Non-pigmented ciliary epithelial cell (primary cell): ENCODE measurements at places on chromosomes 2 and 18.

DNA sequence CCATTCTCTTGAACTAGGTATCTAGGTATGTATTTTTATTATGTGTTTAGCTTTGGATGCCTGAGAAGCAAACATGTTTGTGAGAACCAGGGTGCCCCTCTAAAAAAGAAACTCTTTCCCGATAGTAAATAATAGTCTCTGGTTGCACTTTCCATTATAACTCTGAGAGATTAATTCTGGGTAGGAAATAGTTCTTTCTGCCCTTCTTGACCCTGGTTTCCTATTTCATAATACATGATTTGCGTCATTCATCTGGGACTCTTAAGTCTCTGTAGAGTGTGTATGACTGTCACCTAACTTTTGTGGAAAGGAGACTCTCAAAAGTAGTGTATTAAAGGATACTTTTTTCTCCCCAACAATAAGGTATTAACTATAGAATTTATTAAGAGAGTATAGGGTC is 31.5 kb downstream of the ACSL3 start:
- DNase-seq, result no peak

GRCh38 chr18:73986711-73987110 is 160.9 kb downstream of the FBXO15 start:
- DNase-seq, result no peak

DNA sequence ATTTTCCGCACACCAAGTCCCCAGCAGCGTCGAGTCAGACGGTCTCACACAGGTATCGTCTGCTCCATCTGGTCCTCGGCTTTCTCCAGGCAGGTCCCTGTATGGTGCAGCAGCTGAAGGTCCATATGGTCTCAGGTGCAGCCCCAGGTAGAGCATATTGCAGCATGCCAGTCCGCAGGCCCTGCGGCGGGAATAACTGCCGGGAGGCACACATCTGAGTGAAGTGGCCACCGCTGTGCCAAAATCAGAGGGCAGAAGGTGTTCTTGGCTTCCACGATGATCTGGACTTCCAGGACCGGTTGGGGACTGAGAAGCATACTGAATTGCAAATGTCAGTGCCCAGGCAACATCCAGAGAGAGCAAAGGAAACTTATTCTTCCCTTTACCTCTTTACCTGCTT is 320.3 kb downstream of the RNF144A start:
- no peak for DNase-seq

DNA sequence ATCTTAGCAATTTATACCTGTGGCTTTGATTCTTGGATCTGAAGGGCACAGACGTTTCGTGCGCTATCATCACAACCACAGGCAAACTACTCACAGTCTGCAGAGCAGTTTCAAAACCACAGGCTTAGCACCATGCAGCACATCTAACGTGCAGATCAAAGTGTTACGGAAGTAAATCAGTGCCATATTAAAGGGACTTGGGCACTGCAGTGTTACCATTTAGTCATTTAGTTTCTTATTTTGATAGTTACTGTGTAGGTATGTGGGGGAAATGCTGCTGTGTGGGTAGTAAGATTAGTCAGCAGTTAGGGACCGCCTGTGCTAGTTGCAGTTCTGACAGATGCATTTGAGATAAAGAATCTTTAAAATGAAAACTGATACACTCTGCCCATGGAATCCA is 384.0 kb downstream of the NBAS start:
- DNase-seq, result peak; percentile 47

GRCh38 chr18:4241090-4241617 is 214.0 kb downstream of the DLGAP1 start:
- DNase-seq, result no peak

DNA sequence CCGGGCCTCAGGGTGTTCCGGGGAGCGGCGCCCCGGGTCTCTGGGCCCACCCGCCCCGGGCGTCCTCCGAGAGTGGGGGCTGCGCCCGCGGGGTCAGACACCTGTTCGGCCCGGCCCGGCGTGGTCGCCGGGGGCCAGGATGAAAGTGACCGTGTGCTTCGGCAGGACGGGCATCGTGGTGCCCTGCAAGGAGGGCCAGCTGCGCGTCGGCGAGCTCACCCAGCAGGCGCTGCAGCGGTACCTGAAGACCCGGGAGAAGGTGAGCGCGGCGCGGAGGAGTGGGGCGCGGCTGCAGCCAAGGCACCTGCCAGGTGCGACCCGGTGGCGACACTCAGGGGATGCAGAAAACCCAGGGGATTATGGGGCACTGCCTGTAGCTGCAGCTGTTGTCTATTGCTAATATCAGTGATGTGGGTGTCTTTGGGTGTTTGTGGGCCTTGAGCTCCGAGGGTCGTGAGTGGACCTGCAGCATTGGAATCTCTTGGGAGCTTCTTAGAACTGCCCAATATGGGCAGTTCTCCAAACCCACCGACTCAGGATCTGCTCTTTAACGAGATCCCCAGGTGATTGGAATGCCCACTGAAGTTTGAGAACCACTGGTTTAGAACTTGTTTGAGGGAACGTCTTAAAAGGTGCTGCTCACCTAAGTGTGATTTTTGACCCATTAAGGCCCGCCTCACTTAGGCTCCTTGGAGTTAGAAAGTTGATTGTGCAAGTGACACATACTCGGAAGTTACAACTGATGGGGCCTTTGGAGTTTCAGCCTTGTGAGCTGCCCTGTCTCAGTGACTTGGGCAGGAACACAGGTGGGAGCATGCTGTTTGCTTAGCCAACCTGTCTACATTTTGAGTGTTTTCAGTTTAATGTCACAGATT is 823 bp downstream of the PARD3B start:
- DNase-seq, result no peak

DNA sequence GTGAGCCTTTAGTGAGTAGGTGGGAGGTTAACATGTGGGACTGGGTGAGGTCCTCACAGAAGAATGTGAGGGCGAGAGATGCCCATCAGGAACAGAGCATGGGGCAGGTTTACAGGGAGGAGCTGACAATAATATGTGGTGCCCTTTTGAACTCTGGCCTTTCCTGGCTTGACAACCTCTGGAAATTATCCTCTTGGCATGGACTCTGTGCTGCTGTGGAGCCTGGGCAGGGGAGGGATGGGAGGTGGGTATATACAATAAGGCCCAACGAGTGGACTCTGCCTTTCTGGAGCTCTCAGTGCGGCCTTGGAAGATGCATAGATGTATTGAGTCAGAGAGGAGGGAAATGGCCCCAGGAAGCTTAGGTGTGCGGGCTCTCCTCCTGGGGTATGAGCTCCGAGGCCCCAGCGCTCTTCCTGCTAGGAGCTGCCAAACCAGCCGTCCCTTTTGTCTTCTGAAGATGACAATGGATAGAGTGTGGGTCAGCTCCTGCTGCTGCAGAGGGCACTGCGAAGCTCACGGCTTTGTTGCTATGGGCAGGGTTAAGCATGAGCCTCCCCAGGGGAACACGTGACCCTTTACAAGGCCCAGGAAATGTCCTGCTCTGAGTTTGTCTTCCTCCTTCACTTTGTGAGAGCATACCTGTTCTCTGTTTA is 8.7 kb upstream of the PSD4 start:
- no peak for DNase-seq

DNA sequence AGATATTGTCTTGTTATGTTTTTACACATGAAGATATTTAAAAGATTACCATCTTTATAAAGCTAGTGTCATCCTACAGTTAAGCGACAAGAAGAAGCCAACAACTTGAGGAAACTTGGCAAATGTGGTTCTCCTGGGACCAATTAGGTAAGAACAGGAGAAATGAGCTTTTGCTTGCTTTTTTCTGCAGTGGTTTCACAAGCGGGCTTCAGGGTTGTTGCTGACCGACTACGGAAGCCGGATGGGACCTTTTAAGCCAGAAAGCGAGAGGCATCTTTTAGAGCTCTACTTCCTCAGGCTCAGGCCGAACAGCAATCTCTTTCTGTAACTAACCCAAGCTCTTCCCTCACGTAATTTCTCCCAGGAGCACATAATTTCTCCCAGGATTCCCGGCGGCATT is 256.5 kb downstream of the CNTNAP5 start:
- no peak for DNase-seq

- DNase-seq, result no peak
Measured at GRCh38 chr2:28586867-28587266, 91.0 kb downstream of the PLB1 start.

GRCh38 chr2:119723186-119723585 is 36.5 kb upstream of the PTPN4 start:
- DNase-seq, result no peak

DNA sequence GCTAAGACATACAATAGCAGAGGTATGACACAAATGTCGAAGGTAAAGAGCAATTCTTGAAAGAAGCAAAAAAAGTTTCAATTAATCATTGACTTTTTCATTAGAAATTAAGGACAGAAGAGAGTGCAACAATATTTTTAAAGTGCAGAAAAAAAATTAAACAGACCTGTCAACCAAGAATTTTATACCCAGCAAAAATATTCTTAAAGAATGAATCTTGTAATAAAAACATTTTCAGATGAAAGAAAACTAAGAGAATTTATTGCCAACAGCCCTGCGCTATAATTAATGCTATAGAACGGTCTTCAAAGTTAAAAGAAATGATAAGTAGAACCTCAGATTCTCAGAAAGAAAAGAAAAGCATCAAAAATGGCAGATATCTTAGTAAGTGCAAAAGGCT is 79.0 kb downstream of the OLA1 start:
- no peak for DNase-seq

DNA sequence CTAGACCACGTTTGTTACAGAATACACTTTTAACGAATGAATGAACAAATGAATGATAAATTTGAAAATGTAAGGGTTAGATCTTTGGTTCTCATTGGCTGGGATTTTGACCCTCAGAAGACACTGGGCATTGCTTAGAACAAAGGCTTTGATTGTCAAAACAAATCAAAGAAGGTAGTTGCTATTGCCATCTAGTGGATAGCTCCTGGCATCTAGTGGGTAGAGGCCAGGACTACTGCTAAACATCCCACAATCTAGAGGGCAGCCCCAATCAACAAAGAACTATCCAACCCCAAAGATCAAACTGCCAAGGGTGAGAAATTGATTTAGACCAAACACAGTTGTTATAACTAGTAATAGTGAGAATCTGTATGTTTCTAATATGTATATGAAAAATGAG is 552.3 kb downstream of the KCNJ3 start:
- peak; percentile 0 for DNase-seq

DNA sequence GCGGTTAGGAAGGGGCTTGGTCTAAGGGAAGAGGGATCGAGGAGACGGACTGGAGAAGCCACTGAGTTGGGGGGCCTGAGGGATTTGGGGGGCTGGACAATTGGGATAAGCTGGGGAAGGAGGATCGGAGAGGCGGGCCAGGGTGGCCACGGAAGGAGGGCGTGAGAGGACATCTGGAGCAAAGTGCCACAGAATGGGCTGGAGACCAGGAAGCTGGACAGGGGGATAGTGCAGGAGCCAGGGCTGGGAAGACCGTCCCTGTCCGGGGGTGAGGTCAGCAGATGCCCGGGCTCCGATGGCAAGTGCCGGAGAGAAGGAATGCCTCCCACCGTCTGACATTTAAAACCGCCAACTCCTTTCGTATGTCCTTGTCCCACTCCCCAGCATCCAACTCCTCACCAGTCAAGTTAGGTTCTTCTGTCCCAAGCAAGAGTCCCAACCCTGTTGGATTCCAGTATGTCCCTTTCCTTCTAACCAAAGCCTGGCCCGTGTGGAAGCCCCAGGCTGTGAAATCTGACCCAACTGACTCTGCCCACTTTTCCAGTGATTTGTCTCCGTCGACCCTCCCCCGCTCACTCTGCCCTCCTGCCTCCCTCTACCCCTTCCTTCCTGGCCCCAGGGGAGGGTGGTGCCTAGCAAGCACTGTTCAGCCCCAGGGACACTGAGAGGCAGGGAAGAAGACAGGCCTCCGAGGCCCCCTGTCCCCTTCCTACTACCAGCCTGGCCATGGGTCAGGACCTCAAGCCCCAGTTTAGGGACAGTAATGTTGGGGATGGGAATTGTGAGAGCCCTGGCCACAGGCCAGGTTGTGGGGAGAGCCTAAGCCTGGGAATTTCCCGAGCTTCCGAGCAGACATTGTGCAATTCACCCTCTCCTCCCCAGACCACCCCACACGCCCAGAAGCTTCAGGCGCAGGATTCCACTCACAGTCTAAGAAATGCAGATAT is 31.5 kb upstream of the TMBIM1 start:
- DNase-seq, result no peak

- DNase-seq, result no peak
Measured at GRCh38 chr18:45852631-45853030, 27.2 kb downstream of the SIGLEC15 start.

DNA sequence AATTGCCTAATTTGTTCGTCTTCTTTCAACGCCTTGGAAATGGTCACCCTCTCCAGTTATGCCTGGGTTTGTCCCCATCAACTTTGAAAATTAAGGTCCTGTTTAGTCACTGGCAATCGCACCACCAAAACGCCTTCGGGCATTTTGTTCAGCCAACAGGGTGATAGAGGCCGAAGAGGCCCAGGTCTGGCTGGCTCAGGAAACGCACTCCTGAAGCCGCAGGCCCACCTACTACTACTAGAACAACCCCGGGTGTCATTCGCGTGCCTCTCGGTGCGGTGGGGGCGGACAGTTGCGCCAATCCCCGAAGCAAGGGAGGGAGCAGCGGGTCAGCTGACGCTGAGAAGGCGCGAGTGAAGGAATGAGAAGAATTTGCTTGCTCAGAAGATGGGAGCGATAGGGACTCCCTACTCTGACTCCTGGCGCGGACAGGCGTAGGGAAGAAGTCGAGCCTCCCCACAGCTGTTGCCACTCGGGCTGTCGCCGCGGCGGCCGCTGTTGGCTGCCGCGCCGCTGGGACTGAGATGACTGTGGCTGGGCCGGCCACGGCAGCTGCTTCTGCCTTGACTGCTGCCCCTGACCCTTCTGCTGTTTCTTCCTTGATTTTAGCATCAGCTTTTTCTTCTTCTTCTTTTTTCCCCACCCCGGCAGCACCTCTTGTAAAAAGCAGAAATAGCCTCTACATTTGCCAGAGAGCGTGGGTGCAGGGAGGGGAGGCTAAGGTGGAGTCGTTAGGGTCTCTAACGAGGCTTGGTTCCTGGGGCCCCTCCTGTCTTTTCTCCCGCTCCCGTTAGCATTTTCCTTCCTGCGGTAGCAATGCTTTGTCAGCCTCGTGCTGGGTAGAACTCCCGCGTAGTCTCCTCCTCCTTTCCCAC is 387.6 kb downstream of the FIGN start:
- DNase-seq, result peak; percentile 79

GRCh38 chr2:179022685-179023084 is 27.3 kb downstream of the CCDC141 start:
- no peak for DNase-seq

DNA sequence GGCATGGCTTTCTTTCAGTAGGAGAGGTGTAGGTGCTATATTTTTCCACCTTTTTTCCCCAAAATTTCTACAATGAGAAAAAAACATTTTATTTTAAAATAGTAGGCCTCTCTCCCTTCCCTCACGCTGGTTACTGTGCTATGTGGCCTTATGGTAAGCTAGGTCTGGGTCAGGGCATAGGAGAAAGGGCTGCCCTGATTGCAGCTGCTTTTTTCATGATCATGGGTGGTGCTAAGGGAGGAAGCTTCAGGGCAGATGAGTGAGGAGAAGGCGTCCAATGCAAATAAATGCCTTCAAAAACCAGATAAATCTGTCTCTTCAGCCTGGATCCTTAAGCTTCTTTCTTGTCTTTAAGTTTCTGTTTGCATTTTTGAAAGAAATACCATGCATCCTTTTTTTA is 246.4 kb downstream of the ALPK2 start:
- no peak for DNase-seq

DNA sequence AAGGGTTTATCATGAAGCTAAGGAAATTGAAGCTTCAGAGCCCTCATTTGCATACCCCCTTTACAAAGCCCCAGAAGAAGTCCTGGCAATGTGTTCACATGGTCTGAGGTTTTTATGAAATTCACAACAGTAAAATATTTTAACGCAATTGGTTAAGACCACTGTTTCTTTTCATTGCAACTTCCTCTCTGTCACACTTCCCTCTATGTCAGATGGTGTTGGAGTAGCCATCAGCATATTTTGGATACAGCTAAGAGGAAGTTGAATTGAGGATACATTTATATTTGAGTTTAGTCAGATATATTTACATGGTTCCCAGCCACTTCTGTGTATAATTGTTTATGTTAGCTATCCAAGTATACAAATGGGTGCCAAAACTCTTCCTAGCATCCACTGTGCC is 170.0 kb downstream of the TXNL1 start:
- DNase-seq, result no peak
